Anterior cingulate cortex (tissue), 58 donors: ENCODE measurements at places on chromosomes 7 and 10.
A peak's percentile ranks its signal among the peaks of the same experiment; 100 is the strongest.

- no peak for DNase-seq
Measured at GRCh38 chr10:1253523-1254353, 197.6 kb downstream of the WDR37 start.

GRCh38 chr7:17466216-17466615 is 167.8 kb downstream of the AHR start:
- DNase-seq, result no peak

DNA sequence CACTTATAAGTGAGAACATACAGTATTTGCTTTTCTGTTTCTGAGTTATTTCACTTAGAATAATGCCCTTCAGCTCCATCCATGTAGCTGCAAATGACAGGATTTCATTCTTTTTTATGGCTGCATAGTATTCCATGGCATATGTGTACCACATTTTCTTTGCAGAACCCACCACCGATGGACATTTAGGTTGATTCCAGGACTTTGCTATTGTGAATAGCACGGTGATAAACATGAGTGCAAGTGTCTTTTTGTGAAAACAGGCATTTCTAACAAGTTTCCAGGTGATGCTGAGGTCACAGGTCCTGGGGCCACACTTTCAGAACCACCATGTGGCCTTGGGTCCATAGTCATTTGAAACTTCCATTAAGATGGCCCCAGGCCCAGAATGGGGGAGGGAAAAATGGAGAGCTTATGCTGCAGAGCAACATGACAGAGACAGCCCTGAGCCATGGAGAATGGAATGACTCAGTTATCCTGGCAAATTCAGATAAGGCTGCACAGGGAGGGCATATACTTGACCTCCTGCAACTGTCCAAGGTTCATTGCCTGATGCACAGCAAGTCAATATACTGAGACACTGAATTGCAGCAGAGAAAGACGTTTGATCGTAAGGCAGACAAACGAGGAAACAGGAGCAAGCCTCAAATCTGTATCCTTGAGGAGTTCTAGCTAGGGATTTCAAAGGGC is 248.0 kb upstream of the GALNT17 start:
- DNase-seq, result no peak

GRCh38 chr7:46932676-46933424 is 649.1 kb downstream of the TNS3 start:
- no peak for DNase-seq

GRCh38 chr10:109875828-109876821 is 47.2 kb downstream of the XPNPEP1 start:
- DNase-seq, result no peak

DNA sequence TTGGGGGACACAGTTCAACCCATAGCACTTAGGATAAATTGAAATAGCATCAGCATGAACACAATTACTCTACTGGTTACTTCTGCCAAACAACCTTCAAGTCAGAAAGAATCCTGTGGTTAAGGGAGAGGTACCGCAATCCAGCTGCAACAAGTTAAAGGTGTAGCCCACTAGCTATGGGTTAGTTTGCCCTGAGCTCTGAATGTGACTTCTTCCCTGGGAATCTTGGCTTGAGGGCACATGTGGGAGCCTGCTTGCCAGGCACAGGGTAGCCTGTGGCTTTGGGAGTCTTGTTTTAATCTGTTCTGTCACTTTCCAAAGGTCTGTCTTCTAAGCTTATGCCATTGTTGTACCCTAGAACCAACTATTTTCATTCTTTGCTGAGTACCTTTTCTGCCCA is 8.9 kb upstream of the SGPL1 start:
- no peak for DNase-seq

- no peak for DNase-seq
Measured at GRCh38 chr7:135204341-135204749, 7.0 kb downstream of the WDR91 start.

DNA sequence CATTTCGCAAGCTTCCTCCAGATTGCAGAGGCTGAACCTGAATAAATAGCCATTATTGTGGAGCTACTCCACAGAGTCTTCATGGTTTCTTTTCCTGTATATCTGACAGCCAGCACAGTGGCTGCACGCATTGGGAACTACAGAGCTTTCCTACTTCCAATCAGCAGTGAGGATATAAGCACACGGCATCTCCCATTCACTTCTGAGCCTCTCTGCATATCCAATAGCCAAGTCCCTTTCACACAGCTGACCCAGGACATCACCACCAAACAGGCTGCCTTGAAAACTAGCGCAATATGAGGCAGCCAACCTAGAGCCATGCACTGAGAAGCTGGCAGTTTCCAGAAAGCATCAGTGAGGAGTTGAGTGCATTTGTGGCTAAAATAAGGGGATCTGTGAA is 11.6 kb downstream of the C10orf90 start:
- DNase-seq, result peak; percentile 48
